ENCODE measurements at places on chromosomes 5 and 9. TPM values are rescaled to one million over a fixed set of nuclear protein-coding genes. Genes with fewer than 3 reads are reported as not detected.

The RLN2 gene
- total RNA-seq: 3.2 TPM

DNA sequence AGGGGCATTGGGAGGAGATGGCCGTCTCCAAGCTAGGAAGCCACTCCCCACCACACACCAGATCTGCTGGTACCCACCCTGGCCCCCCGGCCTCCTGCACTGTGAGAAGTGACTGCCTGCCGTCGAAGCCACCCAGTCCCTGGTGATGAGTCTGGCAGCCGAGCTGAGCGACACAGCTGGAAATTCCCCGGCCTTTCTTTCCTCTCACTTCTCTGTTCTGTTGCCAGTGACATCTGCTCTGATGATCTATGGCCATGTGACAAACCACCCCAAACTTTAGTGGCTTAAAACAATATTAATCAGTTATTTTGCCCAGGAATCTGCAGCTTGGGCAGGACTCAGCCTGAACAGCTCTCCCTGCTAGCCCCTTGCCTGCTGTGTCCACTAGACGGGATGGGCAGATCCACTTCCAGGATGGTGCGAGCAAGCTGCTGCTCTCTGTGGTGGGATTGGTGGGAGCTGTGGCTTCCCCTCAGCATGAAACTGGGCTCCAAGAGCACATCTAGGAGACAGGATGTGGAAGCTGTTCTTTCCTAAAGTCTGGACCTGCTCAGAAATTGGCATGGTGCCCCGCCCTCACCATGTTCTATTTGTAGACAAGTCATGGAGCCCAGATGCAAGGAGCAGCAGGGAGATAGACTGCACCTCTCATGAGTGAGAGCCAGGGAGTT lies 211.2 kb downstream of the GADD45G start:
- peak; percentile 36 for DNase-seq

The CEL gene
- total RNA-seq: 2.6 TPM

The PCDHA6 gene
- 5.1 TPM for total RNA-seq

GRCh38 chr9:106438928-106439327 lies 424.0 kb upstream of the ZNF462 start:
- DNase-seq: no peak

GRCh38 chr9:15100571-15100970 lies 190.3 kb upstream of the FREM1 start:
- DNase-seq: no peak

GRCh38 chr5:40775846-40776657 lies 20.3 kb upstream of the TTC33 start:
- DNase-seq: no peak

GRCh38 chr5:127228540-127229184 lies 61.9 kb upstream of the MEGF10 start:
- peak; percentile 68 for DNase-seq

The ABL1 gene
- total RNA-seq: 101 TPM

DNA sequence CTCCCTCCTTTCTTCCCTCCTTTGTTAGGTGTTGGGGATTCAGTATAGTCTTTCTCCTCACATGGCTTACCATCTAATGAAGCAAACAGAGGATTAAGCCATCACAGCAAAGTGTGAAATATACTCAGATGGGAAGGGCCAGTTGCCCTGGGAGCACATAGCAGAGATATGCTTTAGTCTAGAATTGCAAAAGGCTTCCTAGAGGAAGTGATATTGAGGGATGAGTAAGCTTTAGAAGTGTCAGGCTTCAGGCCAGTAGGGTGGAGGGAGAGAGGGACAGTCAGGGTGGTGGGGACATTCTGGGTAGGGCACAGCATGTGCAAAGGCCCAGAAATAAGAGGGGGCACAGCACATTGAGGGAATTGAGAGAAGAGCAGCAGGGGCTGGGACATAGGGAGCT lies 46.2 kb upstream of the GLRA1 start:
- DNase-seq: no peak

The FAXDC2 gene
- total RNA-seq: 6.2 TPM

The SLC34A1 gene
- not detected for total RNA-seq

The NR6A1 gene
- 168 TPM for total RNA-seq

Measured in endodermal cell (in vitro differentiated cells).